Muscle of arm (tissue), 14 donors: ENCODE measurements at places on chromosomes 16 and 17. TPM values are rescaled to one million over a fixed set of nuclear protein-coding genes. Genes with fewer than 3 reads are reported as not detected.

DNA sequence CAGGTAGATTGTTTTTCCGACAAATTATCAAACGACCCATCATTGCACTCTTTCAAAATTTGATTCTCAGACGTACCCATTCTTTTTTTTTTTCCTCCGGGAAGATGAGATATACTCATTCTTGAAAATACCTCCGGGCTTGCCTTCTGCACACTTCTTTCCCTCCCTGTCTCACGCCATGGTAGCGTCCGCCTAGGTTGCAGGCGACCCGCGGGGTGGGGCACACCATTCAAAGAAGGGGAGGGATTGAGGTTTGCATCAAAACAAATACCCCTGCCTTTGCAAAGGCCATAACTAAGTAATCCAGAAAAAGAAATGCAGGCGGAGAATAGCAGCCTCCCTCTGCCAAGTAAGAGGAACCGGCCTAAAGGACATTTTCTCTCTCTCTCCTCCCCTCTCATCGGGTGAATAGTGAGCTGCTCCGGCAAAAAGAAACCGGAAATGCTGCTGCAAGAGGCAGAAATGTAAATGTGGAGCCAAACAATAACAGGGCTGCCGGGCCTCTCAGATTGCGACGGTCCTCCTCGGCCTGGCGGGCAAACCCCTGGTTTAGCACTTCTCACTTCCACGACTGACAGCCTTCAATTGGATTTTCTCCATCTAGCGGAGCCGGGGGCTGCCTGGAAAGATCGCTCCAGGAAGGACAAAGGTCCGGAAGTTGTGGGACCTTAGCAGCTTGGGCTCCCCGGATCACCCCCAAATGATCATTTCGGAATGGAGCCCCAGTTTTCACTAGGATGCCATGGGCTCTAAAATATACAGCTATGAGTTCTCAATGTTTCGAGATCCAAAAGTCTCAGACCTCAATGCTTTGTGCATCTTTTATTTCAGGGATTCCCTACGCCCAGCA is 843 bp downstream of the TP53 start:
- DNase-seq, result peak; percentile 95

DNA sequence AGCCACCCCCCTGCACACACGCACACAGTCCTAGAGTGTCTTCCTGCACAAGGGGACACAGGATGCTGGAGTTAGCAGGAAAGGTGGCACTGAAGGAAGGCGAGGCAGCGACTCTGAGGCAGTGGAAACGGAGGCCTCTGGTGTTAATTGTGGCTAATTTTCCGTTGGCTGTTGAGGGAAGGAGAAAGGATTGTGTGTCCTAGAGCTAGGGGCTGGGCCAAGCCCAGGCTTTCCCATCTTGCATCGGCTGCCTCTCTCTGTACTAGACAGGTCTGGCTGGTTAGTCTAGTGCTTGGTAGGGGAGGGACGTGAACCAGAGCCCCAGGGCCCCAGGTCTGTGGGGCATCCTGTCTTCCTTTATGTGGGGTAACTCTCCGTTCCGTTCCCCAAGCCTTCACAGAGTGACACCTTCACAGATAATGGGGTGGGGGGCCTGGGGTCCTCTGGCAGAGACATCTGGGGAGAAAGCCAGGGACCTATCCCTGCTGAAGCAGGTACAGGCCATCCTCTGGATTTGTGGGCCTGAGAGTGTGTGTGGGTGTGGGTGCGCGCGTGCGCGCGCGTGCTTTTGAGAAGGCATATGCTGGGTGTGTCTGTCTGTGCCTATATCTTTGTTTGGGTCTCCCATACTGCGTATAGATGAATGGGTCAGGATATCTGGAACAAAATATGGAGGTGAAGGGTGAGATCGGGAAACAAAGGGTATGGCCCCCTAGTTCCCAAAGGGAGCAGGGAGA is at the start of gene CHD3:
Gene CHD3, plus strand, starts transcription at position 606 of the 737 bp plus-strand sequence. CDS start 212 bp downstream, outside the sequence.
- DNase-seq, result no peak

DNA sequence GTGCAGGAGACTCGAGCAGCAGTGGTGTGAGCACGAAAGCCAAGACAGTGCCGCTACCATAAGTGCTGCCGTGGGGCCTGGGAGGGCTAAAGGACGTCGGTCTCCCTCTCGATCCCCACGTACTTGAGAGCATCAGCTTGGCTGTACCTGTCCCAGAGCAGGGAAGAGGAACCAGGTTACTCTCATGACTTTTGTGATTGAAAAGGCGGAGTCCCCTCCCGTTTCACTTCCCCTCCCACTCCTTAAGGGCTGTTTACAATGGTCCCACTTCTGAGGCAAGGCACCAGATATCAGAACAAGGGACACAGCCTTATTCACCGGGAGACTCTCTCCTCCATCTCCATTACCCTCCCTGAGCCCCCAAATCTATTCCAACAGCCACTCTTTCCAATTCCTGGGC is 20.1 kb downstream of the CNTNAP1 start:
- DNase-seq, result no peak

- DNase-seq, result peak; percentile 25
Observed at GRCh38 chr17:19418251-19418992, 7.4 kb downstream of the RNF112 start.

GRCh38 chr17:48194097-48194550 is 86.6 kb downstream of the SNX11 start:
- DNase-seq, result no peak

DNA sequence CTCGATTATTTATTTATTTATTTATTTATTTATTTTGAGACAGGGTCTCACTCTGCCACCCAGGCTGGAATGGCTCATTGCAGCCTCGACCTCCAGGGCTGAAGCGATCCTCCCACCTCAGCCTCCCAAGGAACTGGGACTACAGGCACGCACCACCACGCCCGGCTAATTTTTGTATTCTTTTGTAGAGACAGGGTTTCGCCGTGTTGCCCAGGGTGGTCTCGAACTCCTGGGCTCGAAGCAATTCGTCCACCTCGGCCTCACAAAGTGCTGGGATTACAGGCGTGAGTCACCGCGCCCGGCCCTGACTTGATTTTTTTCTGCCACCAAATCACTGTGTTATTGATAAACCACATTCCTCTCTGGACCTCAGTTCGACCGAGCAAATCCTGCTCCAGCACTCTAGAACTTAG is 758 bp upstream of the RPL23A start:
- DNase-seq, result no peak

GRCh38 chr17:69144331-69145255 is 2.9 kb upstream of the ABCA6 start:
- DNase-seq, result no peak

DNA sequence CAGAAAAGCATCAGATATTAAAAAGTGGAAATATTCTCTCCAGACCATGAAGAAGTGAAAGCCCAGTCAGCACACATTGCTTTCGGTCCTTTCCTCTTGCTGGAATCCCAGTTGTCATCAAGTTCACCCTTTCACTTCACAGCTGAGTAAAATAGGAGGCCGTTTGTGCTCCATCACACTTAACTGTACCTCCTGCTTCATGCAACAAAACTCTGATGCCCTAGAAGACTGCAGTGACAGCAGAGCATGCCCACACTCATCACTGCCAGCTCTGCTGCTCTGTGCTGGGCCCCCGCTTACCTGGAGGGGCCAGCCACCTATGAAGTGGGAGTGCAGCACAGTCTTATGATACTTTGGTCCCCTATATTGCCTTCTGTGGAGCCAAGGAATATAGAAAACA is 62.5 kb downstream of the N4BP1 start:
- DNase-seq, result no peak

DNA sequence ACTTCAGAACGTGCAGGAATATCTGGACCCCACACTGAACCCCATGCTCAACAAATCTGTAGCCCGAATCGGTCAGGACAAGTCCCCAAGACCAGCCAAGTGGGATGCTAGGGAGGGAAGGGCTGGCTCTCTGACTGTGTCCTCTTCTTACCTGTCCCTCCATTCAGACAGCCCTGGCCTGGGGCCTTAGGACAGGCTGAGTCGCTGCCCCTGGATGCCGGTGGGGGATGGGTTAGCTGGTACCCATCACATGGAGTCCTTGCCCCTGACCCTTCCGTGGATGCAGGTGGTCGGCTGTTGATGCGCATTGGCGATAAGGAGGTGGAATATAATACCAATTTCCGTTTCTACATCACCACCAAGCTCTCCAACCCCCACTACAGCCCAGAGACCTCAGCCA is 16.0 kb upstream of the KDM6B start:
- DNase-seq, result no peak

- no peak for DNase-seq
Observed at GRCh38 chr17:42178817-42179216, 2.1 kb downstream of the KCNH4 start.

- DNase-seq, result no peak
Observed at GRCh38 chr16:9680019-9680655, 502.1 kb downstream of the GRIN2A start.

DNA sequence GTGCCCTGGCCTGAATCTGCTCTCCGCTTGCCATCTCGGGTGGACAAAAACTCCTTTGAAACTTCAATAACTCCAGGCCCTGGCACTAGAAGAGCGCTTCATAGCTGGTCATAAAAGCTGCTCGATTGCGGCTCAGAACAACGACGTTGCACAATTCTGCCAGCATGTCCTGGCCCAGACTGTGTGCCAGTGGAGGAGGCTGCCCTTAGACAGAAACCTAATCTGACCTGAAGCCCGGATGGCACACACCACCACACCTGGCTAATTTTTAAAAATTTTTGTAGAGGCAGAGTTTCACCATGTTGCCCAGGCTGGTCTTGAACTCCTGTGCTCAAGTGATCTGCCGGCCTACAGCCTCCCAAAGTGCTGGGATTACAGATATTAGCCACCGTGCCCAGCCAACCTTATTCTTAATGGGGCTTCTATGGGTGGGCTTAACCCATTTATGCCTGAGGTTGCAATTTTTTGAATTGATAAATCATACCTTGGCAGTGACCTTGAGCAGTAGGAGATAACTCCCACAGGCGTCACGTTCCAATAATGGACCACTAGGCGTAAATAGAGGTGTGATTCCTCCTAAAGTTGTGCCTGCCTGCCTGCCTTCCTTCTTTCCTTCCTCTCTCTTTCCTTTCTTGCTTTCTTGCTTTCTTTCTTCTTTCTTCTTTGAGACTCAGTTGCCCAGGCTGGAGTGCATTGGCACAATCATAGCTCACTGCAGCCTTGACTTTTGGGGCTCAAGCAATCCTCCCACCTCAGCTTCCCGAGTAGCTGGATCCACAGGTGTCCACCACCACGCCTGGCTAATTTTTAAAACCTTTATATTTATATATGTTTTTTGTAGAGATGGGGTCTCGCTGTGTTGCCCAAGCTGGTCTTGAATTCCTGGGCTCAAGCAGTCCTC is 1.1 kb upstream of the PPL start:
- no peak for DNase-seq

GRCh38 chr17:11622492-11622891 is 24.2 kb downstream of the DNAH9 start:
- no peak for DNase-seq

DNA sequence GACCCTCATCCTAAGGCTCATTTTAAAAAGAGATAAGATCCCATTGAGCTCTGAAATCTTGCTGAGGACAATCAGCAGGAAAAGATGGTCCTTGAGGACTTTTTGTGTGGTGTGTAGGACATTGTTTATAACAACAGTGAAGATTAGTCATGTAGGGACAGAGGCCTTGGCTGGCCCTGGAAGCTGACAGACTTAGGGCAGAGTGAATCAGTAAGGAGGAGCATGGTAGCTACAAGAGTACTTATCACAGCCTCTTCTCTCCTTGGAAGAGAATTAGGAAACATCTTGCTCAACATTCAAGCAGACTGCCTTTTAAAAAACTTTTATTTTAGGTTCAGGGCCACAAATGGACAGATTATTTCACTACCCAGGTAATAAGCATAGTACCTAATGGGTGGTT is 665.9 kb upstream of the SALL1 start:
- DNase-seq, result no peak

GRCh38 chr16:3952737-3953131 is 72.2 kb upstream of the CREBBP start:
- peak; percentile 87 for DNase-seq

- DNase-seq, result no peak
Observed at GRCh38 chr16:46614006-46614405, 7.2 kb downstream of the SHCBP1 start.

DNA sequence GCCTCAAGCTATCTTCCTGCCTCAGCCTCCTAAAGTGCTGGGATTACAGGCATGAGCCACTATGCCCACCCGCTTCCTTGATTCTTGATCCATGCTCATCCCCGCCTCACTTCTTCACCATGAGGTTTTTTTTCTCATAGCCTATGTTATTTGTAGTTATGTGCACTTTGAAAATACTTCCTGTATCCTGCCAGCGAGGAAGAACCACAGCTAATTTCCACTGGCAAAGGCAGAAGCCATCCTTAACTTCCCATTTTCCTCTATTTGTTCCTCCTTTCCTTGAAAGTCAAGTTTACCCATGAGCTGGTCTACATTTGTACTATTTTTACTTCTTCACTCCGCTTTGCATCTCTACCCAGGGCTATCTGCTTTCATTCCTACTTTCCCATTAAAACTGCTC is 189.7 kb upstream of the ZFHX3 start:
- no peak for DNase-seq

GRCh38 chr16:85377388-85378144 is 235.6 kb upstream of the GSE1 start:
- DNase-seq, result no peak

- no peak for DNase-seq
Observed at GRCh38 chr16:86225905-86226371, 284.4 kb upstream of the FOXF1 start.

The FBXW10B gene
- polyA plus RNA-seq, result 3.8 TPM

The ITGAX gene
- polyA plus RNA-seq, result 0.74 TPM

The MXRA7 gene
- polyA plus RNA-seq, result 165 TPM

The PIRT gene
- not detected for polyA plus RNA-seq

The MEOX1 gene
- 21.0 TPM for polyA plus RNA-seq

The MYL4 gene
- 928 TPM for polyA plus RNA-seq

The TNFRSF13B gene
- polyA plus RNA-seq, result 0.17 TPM
